T-helper 22 cell (primary cell): ENCODE measurements at places on chromosomes 5 and 9.

GRCh38 chr5:133164759-133165158, 112.9 kb downstream of the HSPA4 start:
- no peak for DNase-seq

DNA sequence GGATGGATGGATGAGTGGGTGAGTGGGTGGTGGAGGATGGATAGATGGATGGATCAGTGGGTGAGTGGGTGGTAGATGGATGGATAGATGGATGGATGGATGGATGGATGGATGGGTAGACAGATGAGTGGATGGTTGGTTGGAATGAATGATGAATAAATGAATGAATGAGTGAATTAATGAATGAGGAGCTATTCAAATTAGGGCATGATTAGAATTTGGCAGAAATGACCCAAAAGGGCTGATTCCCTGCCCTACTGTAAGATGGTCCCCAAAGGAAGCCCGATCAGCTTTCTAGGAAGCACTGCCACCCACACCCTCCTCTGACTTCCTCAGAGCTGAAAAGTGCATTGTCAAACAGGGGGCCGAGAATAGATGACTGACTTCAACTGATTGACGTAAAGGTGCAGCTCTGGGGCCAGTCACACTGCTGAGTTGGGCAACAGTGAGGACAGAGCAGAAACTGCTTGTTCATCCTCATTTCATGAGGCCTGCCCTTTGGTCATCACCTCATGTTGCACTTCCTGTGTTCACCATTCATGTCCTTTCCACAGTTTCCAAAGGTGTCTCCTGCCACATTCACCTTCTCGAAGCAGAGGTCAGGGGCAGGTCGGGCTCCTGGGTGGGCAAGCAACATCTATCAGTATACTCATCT, 34.3 kb downstream of the NIPAL4 start:
- no peak for DNase-seq

DNA sequence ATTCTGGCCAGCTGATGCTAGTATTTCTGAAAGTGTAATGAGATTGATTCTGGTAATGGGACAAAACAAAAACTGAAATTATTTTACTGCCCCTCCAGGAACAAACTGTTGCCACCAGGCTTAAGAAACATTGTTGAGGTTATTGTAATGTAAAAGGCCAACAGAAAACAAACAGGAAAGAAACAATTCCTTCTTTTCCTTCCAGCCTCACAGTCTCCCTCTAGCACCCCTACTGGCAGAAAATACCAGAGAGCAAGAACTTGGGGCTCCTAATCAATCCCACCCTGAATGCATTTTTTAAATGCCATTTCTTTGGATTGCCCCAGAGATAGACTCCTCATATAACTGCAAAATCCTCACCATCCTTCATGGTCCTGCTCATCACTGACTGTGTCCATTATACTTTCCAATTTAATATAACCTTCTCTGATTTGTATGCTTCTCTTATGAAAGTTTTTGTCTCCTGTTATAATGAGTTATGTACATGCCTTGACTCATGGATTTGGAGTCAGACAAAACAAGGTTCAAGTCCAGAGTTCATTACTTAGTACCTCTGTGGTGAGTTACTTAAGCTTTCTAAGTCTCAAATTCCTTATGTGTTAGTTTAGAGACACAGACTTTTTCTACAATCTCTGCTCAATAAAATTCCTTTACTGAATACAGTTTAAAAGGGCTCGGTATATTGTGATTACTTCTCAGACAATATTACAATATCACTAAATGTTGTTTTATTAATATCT, 157.9 kb upstream of the FBN2 start:
- DNase-seq = no peak

DNA sequence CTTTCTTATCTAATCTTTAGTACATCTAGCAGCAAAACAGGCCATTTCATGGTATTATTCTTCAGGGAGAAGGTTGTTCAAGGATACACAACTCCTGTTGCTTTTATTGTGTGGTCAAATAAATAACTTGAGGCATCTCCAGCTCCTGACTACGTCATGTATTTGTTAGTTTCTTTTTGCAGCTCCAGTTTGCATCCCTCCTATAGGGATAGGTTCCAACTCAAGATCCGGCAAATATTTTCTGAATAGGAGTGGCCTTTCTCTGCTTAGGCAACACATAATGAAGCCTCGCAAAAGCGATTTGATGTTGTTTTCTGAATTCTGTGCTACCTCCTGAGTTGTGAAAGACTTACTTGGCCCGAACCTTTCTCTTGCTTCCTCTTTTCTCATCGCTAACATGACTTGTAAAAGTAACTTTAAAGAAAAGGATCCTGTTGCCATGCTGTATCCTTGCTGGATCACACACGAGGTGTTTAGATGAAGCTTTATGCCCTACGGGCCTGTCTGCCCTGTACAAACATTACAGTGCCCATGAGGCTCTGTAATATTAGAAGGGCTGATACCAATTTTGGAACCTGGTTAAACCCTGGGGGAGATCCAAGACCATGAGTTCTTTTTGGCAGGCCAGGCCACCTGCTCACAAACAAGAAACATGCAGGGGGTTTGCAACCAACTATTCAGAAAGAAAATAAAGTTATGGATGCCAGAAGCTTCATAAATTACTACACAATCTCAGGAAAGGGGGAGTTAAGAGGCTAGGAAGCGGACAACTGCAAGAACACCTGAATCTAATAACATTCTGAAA, 149.8 kb upstream of the FGF10 start:
- DNase-seq = no peak

DNA sequence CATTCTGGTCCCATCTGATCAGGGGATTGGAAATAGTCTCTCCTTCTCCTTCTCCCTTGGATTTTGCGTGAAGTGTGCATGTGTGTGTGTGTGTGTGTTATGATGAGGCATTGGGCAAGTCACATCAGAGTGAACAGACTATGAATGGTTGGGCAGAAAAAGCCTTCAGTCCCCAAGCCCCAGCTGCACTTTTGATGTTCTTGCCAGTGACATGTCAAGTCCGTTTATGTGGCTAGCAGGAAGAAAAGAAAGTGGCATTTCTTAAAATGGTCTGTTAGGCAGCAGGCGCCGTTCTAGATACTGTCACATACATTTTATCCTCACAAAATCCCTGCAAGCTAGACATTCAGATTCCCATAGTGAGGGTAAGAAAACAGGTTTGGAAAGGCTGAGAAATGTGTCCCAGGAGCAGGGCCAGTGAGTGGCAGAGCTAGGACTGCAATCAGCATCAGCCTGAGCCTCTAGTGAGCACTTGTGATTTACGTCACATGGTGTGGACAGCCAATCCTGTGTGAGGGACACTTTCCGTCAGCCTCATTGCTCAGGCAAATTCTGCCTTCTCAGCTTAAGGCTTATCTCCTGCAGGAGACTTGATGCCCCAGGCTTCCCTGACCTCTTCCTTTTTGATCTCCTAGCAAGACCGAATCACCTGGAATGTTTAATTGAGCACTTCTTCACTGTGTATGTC, 60.4 kb downstream of the GLRA1 start:
- no peak for DNase-seq
